ENCODE measurements at places on chromosomes 3 and 15. TPM values are rescaled to one million over a fixed set of nuclear protein-coding genes. Genes with fewer than 3 reads are reported as not detected.

GPR149 gene
- not detected for total RNA-seq

BCHE gene
- total RNA-seq: 29.1 TPM

GP5 gene
- 0.29 TPM for total RNA-seq

IL17RD gene
- 3.2 TPM for total RNA-seq

CHRM5 gene
- total RNA-seq: not detected

CYP8B1 gene
- total RNA-seq: not detected

C3orf52 gene
- 3.8 TPM for total RNA-seq

IL5RA gene
- not detected for total RNA-seq

GOLGA8J gene
- not detected for total RNA-seq

EPHA6 gene
- total RNA-seq: not detected

C3orf18 gene
- total RNA-seq: 4.2 TPM

PLCB2 gene
- 5.1 TPM for total RNA-seq

MCF2L2 gene
- total RNA-seq: 3.1 TPM

SUCNR1 gene
- 0.23 TPM for total RNA-seq

TM4SF18 gene
- total RNA-seq: 148 TPM
